ENCODE measurements at places on chromosomes 1 and 21.

- DNase-seq, result no peak
Measured at GRCh38 chr1:19395678-19396192, 83.6 kb downstream of the SLC66A1 start.

- no peak for DNase-seq
Measured at GRCh38 chr1:212981571-212982328, 31.4 kb downstream of the VASH2 start.

GRCh38 chr1:18934205-18935000 is 22.1 kb downstream of the IFFO2 start:
- no peak for DNase-seq

DNA sequence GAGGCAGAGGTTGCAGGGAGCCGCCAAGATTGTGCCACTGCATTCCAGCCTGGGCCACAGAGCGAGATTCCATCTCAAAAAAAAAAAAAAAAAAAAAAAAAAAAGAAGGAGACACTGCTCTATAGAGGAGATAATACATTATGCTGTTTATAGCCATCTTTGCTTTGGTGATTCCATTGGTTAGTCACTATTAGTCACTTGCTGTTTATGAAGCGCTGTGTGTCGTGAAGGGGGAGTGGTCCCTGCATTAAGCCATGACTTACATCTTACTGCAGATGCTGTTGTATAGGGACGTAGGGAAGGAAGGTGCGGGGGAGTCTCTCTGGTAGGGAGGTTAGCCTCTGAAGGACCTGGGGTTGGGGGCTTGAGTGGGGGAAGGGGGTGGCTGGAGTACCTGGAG is 48.3 kb downstream of the HUNK start:
- DNase-seq, result no peak

- DNase-seq, result no peak
Measured at GRCh38 chr1:50266509-50266908, 156.7 kb downstream of the DMRTA2 start.

DNA sequence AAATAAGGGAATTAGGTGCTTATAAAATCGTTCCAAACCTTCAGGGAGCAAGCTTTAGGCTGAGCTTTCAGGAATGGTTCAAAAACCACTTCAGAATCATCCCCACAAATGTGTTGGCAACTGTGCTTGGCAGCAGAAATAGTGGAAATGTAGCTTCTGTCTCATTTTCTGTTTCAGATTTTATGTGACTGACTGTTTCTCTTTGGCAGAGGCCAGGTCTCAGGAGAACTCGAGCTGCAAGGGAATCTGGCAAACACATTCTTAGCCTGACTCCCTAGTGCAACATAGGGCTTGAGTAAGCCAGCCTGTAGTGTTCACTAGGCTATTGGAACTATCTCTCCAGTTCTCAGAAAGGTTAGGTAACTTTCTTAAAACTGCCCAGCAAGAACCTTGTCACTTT is 128.6 kb downstream of the PLA2G4A start:
- no peak for DNase-seq

DNA sequence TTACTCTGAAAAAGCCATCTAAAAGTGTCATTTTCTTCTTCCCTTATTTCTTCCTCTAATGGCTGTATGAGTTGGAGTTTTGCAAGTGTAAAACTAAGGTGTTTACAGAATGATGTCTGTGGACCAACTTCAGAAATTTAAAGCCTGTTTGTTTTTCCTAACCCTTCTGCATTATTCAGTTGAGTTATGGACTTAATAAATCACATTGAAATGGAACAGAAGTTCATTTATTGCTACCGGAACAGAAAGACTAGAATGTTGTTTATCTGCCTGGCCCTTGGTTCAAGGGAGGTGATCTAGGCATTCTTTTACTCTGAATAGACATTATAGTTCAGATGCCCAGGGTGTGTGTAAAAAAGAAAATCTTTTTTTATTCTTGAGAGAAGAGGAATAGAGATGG is 24.8 kb downstream of the SYT14 start:
- no peak for DNase-seq

- DNase-seq, result no peak
Measured at GRCh38 chr21:43015906-43016540, 41.7 kb downstream of the PKNOX1 start.

- no peak for DNase-seq
Measured at GRCh38 chr1:228156515-228156881, 6.8 kb downstream of the GJC2 start.

- DNase-seq, result no peak
Measured at GRCh38 chr1:97685360-97685759, 235.5 kb downstream of the DPYD start.

- DNase-seq, result peak; percentile 14
Measured at GRCh38 chr1:242467556-242468145, 56.8 kb downstream of the PLD5 start.

GRCh38 chr21:43328185-43328957 is 98.6 kb downstream of the SIK1 start:
- no peak for DNase-seq

GRCh38 chr1:207079706-207080241 is 8.9 kb upstream of the C4BPB start:
- no peak for DNase-seq

GRCh38 chr1:185644531-185644930 is 89.7 kb upstream of the HMCN1 start:
- no peak for DNase-seq

GRCh38 chr1:230076121-230076520 is 9.1 kb downstream of the GALNT2 start:
- no peak for DNase-seq

DNA sequence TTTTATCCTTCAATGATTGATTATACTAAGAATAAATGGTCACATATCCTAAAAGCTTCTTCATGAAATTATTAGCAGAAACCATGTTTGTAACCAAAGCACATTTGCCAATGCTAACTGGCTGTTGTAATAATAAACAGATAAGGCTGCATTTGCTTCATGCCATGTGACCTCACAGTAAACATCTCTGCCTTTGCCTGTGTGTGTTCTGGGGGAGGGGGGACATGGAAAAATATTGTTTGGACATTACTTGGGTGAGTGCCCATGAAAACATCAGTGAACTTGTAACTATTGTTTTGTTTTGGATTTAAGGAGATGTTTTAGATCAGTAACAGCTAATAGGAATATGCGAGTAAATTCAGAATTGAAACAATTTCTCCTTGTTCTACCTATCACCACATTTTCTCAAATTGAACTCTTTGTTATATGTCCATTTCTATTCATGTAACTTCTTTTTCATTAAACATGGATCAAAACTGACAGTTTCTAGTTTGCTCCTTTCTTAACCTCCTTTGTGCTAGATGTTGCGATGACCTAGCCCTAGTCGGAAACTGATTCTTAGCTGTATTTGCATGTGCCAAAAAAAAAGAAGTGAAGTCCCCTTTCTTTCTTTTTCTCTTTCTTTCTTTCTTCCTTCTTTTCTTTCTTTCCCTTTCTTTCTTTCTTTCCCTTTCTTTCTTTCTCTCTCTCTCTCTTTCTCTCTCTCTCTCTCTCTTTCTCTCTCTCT is 45.1 kb downstream of the MAP3K7CL start:
- no peak for DNase-seq

GRCh38 chr1:208184966-208185654 is 59.1 kb downstream of the PLXNA2 start:
- DNase-seq, result no peak

- DNase-seq, result no peak
Measured at GRCh38 chr1:119380983-119381662, 12.5 kb downstream of the HAO2 start.

- no peak for DNase-seq
Measured at GRCh38 chr1:34975771-34976170, 9.4 kb downstream of the TMEM35B start.

DNA sequence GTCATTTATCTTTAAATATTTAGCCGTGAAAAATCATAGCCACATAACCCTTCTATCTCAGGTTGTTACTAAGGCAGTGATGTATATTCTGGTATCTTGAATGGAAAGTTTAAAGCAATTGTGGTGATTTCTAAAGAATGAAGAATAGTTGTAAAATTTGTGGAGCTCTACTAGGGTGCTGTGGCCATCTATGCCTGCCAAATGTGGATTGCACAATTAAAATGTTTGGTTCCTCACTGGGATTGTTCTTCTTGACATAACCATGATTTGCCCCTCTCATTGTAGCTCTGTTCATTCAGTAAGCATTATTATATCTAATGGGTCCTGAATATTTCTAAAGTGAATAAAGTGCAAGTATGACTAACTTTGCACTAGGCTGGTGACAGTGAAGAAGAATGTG is 50.1 kb downstream of the AK4 start:
- no peak for DNase-seq

DNA sequence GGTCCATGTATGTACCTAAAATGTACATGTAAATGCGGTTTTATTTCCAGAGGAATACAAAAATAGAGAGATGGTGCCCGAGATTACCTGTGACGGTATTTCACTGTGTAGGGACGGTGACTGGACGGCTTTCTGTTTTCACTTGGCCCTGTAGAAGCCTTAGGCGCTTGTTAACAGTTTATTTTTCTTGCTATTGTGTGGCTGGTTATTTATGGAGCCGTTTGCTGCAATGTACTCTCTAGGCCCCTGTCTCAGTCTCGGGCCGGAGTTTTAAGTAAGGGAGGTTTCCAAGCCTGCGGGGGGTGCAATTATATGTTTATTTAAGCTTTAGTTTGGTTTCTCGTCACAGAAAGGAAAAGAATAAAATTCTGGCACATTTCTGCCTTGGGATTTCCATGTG is 413 bp downstream of the EFCAB7 start:
- DNase-seq, result no peak

- DNase-seq, result no peak
Measured at GRCh38 chr1:186678155-186678554, 2.1 kb downstream of the PTGS2 start.

GRCh38 chr1:11067716-11068599 is 8.1 kb upstream of the SRM start:
- no peak for DNase-seq

GRCh38 chr1:234611225-234611846 is 1.4 kb upstream of the IRF2BP2 start:
- DNase-seq, result no peak

- DNase-seq, result no peak
Measured at GRCh38 chr1:167673265-167673664, 43.2 kb downstream of the RCSD1 start.
